ENCODE measurements at places on chromosomes 7 and 10.

DNA sequence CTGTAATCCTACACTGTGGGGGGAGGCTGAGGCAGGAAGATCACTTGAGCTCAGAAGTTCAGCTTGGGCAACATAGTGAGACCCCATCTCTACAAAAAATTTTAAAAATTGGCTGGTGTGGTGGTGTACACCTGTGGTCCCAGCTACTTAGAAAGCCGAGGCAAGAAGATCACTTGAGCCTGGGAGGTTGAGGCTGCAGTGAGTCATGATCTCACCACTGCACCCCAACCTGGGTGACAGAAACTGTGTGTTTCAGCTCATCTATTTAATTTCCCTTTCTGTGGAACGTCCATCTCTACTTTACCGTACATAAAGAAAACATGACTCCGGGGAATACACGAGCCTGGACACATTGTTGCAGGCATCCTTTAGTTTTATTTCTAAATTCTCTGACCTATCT, 354.6 kb upstream of the PLXDC2 start:
- DNase-seq = no peak

GRCh38 chr7:131061818-131062217, 265.9 kb upstream of the MKLN1 start:
- no peak for DNase-seq

GRCh38 chr7:73429215-73429614, 4.4 kb upstream of the FZD9 start:
- DNase-seq = no peak

DNA sequence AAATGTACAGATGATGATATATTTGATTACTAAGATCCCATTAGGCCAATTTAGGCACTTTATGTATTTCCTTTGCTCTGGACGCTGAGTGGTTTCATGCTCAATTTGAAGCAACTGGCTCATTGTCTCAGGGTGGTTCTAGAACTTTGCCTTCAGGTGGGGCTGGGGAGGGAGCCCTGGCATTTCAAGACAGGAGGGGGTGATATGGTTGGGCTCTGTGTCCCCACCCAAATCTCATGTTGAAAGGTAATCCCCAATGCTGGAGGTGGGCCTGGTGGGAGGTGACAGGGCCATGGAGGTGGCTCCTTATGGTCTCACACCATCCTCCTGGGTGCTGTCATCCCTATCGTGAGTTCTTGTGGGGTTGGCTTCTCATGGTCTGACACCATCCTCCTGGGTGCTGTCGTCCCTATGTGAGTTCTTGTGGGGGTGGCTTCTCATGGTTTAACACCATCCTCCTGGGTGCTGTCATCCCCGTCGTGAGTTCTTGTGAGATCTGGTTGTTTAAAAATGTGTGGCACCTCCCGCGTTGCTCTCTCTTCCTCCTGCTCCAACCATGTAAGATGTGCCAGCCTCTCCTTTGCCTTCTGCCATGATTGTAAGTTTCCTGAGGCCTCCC, 151.5 kb upstream of the KLF6 start:
- no peak for DNase-seq

- DNase-seq = no peak
Measured at GRCh38 chr7:139095194-139095659, 14.3 kb downstream of the ZC3HAV1 start.

DNA sequence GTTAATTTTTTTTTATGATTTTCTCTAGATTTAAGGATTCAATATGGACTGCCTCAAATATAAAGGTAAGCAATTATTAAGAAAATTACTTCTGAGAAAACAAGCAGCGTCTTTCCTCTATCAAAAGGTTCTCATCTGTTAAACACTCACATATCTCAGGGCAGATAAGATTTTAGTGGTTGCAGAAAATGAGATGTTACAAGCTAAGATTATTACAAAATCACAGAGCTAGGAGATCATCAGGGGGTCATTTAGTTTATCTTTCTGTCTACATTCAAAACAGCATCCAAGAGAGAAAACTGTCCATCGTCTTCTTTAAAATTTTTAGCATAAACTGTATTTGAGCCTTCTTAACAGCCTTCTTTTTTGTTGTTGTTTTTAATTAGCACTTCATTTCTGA, 29.1 kb upstream of the RHOBTB1 start:
- DNase-seq = no peak

- DNase-seq = no peak
Measured at GRCh38 chr10:31644931-31645633, 283.5 kb downstream of the ARHGAP12 start.

GRCh38 chr10:112369495-112370423, 4.2 kb upstream of the ACSL5 start:
- DNase-seq = no peak

- no peak for DNase-seq
Measured at GRCh38 chr7:158369866-158370265, 217.8 kb downstream of the PTPRN2 start.

GRCh38 chr7:118826246-118826645, 601.7 kb downstream of the ANKRD7 start:
- DNase-seq = no peak

GRCh38 chr7:29039821-29040578, 81.9 kb upstream of the TRIL start:
- DNase-seq = no peak

DNA sequence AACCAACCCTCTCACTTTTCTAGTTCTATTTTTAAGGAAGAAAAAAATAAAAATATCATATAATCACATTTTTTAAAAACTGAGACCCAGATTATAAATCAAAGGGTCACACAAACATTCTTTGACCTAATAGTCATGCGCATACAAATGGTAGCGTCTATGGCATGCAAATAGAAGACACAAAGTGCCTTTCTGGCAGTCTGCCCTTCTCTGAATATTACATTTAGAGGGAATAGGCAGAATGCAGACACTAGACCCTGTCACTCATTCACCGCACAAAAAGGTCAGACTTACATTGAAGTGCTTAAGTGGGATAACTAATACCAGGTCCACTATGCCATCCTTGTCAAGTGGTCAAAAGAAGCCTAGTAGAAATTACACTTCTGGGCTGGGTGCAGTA, 26.5 kb upstream of the FHIP2A start:
- no peak for DNase-seq

DNA sequence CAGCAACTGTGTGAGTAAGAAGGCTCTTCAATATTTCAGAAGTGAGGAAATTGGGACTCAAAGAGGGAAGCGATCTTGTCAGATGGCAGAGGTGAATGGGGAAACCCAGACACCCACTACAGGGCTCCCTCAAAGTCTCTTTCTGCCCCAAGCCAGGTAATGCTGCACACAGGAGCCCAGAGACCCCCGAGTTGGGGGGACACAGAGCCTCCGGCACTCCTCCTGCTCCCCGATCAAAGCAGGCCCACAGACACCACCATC, 139.4 kb downstream of the TNS3 start:
- DNase-seq = no peak

GRCh38 chr7:43735403-43735801, 6.1 kb upstream of the COA1 start:
- DNase-seq = no peak

DNA sequence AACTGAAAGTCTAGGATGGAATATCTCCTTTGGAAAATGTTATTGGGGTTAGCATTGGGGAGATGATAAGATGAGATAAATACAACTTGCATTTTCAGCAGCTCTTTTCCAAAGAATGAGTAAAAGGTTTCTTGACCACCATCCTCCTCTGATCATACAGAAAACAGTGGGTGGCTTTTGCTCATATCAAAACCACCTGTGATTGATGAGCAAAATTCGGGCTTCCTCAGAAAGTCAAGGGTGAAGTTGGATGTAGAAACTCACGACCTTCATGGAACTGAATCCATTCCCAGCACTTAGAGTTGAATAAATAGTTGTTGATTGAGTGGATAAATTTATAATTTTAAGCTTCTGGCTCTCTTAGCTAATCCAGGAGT, 158.4 kb downstream of the DNAJB6 start:
- DNase-seq = no peak

DNA sequence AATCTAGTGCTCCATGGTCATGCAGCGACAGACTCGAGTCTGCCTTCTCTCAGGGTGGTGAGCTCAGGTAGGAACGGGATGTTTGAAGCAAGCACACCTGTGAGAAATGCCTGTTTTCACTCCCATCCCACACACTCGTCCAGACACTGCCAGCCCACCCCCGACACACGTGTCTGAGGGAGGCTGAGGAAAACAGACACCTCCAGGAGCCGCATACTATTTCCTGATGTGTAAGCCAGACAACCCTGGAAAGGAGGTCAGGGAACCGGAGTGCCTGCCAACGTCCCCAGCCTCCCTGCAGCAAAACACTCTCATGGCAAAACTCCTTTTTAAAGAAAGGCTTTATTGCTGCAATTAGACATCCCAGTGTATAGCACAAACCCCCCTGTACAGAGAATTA, 80.2 kb downstream of the ALOX5 start:
- no peak for DNase-seq

DNA sequence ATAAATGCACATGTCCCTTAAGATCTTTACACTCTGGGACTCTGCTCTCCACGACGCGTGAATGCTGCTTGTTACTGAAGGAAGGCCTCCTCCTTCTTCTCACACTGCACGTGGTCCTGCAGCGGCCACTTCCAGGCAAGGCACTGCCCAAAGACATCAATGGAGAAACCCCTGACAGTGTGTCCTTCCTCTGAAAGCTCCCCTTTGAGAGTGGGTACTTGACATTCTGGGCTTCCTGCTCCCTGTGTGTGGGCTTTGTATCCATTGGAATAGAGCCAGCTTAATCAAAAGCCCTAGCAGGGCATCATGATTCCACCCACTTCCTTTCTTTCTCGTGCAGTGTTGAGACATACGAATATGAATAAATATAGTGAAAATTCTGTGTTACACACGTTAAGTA, 69.7 kb upstream of the STK17A start:
- DNase-seq = no peak

GRCh38 chr7:5199841-5200240, 9.8 kb downstream of the WIPI2 start:
- no peak for DNase-seq

GRCh38 chr10:128040096-128040495, 86.1 kb downstream of the MKI67 start:
- DNase-seq = no peak

DNA sequence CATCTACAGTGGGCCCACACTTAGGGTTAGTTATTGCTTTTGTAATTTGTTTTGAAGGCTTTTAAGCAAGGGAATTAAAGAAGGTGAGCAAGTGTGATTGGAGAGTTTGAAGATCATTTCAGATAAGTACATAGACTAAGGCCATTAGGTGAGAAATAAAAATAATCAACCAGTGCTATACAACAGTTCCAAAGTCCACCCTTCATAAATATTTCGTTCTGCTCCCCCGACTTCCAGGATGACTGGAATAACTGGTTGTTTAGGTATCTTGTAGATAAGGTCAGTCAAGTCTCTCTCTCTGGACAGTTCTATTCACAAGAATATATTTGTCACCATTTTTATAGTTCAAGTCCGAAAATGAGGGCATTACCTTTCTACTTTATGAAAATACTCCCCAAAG, 98.0 kb upstream of the MBL2 start:
- no peak for DNase-seq

GRCh38 chr7:128247640-128248194, 6.6 kb downstream of the LEP start:
- DNase-seq = no peak

DNA sequence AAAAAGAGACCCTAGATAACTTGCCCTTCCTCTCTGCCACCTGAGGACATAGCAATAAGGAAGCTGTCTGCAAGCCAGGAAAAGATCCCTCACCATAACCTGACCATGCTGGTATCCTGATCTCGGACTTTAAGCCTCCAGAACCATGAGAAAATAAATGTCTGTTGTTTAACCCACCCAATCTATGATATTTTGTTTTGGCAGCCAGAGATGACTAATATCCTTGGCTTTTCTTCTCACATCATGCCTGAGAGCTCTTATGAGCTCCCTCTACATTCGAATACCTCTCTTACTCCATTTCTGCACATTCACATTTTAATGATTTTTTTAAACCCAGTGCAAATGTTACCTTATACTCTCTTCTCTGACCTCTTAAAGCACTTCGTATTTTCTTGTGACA, 214.0 kb upstream of the CHRM2 start:
- DNase-seq = no peak

GRCh38 chr7:129690701-129691100, 79.2 kb downstream of the NRF1 start:
- no peak for DNase-seq

GRCh38 chr7:96111405-96111804, 210.5 kb downstream of the SLC25A13 start:
- DNase-seq = no peak

DNA sequence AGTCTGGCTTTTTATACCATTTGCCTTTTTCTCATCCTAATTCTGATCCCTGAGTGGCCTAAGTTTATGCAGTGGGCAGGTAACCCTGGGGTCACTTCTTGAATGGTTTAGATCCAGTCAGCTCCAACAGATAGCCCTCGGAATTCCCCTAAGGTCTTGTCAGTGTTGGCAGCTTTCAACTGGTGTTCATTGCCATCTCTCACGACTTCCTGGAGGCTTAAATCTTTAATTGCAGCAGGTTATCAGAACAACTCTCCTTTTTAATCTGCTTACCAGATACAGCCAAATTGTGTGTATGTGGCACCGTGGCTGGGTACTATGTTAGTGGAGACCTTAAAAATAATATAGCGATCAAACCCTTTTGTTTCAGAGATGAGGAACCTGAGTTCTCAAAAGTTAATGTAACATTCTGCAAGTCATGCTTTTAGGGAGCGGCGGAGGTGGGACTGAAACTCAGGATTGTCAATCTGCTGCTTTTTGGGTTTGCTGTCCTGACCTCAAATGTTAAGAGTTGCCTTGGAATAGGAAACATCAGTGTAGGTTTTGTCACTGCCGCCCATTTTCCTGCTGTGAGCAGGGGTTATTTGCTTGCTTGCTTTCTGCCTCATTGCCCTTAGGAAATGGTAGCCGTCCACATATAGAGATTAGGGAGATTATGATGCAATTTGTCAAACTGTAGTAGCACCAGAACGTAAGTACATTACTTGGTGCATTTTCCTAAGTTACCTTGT, 818 bp downstream of the DLD start:
- peak; percentile 54 for DNase-seq

- peak; percentile 57 for DNase-seq
Measured at GRCh38 chr10:7285522-7286322, 125.1 kb downstream of the SFMBT2 start.

GRCh38 chr10:32893916-32894664, 63.9 kb downstream of the ITGB1 start:
- no peak for DNase-seq

DNA sequence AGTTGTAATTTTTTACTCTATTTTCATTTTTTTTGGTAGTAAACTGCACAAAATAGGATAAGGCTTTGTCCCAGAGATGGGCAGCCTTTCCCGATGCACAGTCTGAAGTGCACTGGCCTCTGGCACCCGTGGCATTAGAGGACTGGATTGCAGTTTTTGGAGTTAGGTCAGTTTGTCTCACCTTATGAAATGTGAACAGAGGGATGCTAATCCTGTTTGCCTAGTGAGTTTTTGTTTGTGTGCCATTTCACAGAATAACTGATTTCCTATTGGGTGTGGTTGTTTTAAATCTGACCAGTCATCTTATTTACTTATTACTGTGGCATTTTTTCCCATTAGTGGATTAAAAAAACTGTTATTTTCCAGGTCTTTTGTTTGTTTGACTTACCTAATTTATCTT, 109.5 kb upstream of the GATA3 start:
- no peak for DNase-seq

GRCh38 chr7:21617513-21617912, 74.7 kb downstream of the DNAH11 start:
- no peak for DNase-seq

GRCh38 chr7:121519548-121520521, 123.7 kb upstream of the FAM3C start:
- no peak for DNase-seq

- no peak for DNase-seq
Measured at GRCh38 chr7:36315309-36315944, 74.2 kb upstream of the ANLN start.
